T-helper 22 cell (primary cell): ENCODE measurements at places on chromosomes 11 and 22.

DNA sequence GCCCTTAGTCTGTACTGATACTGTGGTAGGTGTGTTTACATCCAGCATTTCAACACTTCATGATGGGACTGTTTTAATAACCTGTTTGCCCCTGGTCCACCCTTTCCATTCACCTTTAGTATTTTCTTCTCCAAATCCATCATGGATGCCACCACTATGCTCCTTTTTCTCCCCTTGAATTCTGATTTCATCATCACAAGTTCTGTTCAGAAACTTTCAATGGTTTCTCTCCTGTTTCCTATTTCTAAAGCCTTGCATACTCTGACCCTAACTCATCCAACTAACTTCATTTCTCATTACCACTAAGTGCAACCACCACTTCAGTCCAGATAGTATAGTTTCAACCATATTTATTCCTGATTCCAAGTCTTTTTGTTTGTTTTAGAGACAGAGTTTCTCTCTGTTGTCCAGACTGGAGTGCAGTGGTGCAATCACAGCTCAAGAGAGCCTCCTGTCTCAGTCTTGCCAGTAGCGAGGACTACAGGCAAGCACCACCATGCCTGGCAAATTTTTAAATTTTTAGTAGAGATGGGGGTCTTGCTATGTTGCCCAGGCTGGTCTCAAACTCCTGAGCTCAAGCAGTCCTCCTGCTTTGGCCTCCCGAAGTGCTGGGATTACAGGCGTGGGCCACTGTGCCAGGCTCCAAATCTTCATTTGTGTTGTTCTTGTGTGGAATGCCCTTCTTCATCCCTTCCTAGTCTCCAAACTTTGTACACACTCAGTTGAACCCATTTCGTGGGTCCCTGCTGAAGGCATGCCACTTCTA is 1.2 kb upstream of the LIN7C start:
- DNase-seq, result no peak

GRCh38 chr11:2824851-2825250 is 60.7 kb downstream of the CDKN1C start:
- no peak for DNase-seq

DNA sequence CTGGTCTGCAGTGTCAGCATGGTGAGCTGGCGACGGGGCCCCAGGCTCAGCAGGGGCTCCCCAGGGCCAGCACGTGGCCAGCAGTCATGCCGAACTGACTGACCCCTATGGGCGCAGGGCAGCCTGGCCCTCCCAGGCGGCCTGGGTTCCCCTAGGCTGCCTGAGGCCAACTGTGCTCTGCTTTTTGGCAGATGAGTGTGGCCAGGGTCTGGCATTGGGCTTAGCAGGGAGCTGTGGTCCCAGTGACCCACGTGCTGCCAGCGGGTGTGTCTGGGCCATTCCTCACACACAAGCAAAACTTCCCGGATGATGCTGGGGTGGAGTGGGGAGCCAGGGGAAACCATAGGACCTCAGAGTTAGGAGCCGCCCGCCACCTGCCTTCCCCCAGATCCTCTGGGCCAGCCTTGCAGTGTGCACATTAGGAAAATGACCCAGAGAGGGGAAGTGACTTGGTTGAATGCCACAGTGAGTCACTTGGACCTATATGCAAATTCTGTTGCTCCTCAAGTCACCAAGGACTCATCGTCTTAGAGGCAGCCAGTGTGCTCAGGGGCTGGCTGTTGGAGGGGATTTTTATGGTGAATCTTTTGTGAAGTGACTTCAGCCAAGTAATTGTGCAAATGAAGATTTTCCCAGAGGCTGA is 6.5 kb downstream of the ADORA2A start:
- DNase-seq, result no peak

GRCh38 chr11:92941676-92942571 is 27.5 kb upstream of the MTNR1B start:
- no peak for DNase-seq

GRCh38 chr11:30192620-30193019 is 38.2 kb upstream of the FSHB start:
- DNase-seq, result no peak

GRCh38 chr11:78615724-78616123 is 41.1 kb upstream of the NARS2 start:
- DNase-seq, result no peak

DNA sequence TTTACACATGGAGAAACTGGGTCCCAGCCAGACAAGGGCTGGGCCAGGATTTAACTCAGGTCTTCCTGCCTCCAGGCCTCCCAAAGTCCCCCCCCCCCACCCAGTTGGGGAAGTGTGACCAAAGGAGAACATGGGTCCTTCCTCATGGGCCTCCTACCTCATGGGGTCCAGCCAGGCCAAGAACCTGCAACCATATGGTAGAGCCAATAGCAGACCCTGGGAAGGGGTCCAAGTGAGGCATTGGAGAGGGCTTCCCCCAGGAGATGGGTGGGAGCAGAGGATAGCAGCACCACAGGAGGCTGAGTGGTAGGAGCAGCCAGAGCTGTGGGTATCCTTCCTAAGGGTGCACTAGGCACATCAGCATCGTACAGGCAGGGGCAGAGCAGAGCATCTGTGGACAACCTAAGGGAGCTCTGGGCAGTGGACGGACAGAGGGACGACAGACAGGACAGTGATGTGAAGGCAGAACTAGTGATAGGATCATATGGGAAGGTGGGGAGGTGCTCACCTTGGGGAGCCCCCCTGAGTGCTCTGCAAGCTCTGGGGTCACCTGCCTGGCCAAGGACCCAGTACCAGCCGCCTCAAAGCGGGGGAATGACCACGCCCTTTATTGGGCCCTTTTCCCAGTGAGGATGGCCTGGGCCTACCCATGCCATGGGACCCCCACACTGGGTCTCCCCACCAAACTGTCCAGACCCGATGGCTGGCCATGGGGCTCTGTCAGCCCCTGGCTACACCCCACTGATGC is 4.5 kb downstream of the ARVCF start:
- no peak for DNase-seq

- no peak for DNase-seq
Observed at GRCh38 chr11:128187835-128188234, 399.5 kb downstream of the ETS1 start.

- DNase-seq, result no peak
Observed at GRCh38 chr11:980438-981357, 55.0 kb downstream of the AP2A2 start.

GRCh38 chr11:46100670-46101069 is 20.6 kb downstream of the PHF21A start:
- no peak for DNase-seq

- DNase-seq, result peak; percentile 39
Observed at GRCh38 chr22:41286639-41287091, 678 bp upstream of the RANGAP1 start.

- no peak for DNase-seq
Observed at GRCh38 chr11:28631148-28631547, 523.0 kb downstream of the METTL15 start.

DNA sequence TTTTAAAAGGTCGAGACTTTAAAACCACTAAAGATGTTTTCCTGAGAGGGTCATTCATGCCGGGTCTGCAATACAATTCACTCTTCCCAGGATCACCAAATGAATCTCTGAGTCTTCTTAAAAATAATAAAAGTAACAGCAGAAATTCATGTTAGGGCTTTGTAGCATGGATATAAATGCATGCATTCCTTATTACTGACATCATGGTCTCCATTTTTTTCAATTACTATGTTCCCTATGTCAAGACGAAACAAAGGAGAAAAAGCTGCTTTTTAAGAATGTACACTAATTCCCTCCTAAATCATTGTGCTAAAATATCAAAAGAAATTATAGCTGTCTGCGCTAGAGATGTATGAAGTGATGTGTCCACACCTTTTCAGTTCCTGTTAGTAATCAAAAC is 789.9 kb upstream of the LRRC4C start:
- no peak for DNase-seq

- no peak for DNase-seq
Observed at GRCh38 chr11:14386081-14386480, 27.1 kb upstream of the RRAS2 start.

- no peak for DNase-seq
Observed at GRCh38 chr11:8828580-8829361, 82.2 kb upstream of the AKIP1 start.
